SJCRH30 (cell line): ENCODE measurements at places on chromosomes 2 and 18.

DNA sequence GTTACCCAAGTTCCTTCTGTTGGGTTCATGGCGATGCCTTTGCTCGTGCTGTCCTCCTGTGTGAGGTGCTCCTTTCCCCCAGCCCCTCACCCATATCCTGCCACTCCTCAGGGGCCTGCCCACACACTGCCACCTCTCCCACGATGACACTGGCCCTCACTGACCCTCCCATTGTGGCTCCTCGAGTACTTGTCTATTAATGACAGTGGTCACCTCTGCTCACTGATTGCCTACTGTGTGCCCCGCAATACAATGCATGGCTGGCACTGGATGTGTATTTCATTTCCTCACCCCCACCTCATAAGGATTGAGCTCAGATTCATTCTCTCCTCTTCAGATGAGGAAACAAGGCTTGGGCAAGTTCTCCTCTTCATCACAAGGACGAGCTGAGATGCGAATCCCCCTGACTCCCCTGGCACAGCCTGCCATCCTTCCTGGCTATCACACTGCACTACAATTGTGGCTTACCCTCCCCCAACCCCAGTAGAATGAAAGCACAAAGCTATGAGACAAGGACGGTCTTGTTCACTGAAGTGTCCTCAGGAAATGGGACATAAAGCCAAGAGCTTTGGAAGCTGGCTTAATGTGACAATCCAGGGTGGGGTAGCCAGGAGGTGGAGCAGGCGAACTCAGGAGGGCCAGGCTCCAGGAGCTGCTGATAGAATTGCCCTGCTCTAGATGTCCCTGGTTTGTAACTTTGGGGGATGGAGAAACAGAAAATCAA lies 93.9 kb upstream of the RAB12 start:
- no peak for DNase-seq

DNA sequence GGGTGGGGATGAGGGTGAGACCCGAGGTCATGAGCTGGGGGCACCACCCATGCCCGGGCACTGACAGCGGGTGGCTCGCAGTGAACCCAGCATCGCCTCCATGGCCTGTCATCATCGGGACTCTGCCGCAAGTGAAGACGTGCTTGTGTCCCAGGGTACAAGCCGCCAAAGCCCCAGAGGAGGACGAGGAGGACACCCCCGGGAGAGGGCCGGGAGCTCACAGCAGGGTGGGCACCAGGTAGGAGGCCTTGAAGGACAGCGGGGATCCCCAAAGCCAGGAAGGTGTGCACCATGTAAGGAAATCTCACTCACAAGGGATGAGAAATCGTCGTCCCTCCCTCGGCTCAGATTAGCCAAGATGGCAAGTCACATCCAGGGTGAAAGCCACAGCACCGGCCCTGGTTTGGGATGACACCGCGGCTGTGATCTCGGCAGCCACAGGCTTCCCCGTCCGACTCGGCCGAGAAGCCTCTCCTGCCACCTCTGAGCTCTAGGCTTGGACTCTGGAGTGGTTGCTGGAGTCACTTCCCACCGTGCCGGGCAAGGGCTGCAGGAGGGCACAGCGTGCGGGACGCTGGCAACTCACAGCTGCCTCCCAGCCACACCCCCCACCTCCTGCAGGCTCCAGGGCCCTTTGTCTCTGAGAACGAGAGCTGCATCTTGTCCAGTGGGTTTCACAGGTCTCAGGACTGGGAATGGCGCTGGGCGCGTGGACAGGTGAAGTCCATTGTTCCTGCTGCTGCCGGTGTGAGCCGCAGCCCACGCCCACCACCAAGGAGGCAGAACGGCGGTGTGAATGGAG lies 81.6 kb upstream of the CTDP1 start:
- no peak for DNase-seq

DNA sequence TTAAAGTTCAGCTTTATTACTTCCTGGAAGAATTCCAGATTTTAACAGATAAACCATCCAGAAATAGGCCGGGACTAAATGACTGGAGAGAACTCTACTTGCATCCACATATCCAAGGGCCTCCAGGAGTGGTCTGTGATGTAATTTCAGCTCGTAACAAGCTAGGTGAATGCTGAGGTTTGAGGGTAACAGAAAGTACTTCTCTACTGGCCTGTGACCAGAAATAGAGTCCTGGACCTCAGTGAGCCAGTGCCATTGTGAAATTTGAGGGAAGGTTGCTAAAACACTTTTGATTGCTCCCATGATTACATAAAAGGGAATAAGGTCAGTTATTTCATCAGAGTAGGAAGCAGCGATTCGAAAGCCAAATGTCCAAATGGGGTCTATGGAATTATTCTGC lies 158.1 kb downstream of the DOCK10 start:
- no peak for DNase-seq

- DNase-seq: peak; percentile 14
Measured at GRCh38 chr2:150062416-150062815, 425.1 kb downstream of the RND3 start.

GRCh38 chr18:78006774-78007260 lies 757.2 kb downstream of the GALR1 start:
- DNase-seq: no peak
